ENCODE measurements at places on chromosomes 5 and 9. TPM values are rescaled to one million over a fixed set of nuclear protein-coding genes. Genes with fewer than 3 reads are reported as not detected.

- H3K27ac ChIP-seq: no peak overlapping the region
- H3K36me3 ChIP-seq: no peaks in the 10 kb centered on the region
- H3K4me3 ChIP-seq: no peak overlapping the region
- H3K27me3 ChIP-seq: no peaks in the 10 kb centered on the region
Measured at GRCh38 chr5:96439477-96440184, 6.6 kb upstream of the PCSK1 start.

DNA sequence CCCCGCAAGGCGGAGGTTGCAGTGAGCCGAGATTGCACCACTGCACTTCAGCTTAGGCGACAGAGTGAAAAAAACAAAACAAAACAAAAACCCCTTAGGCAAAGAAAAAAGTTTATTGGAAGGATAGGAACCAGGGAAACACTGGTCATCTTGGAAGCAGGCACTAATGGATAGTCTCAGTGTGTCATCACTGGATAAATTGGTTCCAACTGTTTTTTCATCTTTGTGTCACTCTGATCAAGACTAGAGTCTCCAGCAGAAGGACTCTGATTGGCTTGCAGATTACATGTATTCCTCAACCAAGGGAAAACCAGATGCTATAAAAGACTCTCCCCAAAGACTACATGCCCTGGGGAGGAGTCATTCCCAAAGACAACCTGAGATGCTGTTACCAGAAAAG is 35.0 kb upstream of the HMHB1 start:
- H3K4me1 ChIP-seq: no peaks in the 10 kb centered on the region
- no peak overlapping the region for H3K27ac ChIP-seq
- DNase-seq: no peak
- no peak overlapping the region for H3K4me3 ChIP-seq
- H3K36me3 ChIP-seq: no peaks in the 10 kb centered on the region

- no peaks in the 10 kb centered on the region for H3K27me3 ChIP-seq
- H3K27ac ChIP-seq: no peak overlapping the region
- no peaks in the 10 kb centered on the region for H3K4me1 ChIP-seq
- H3K36me3 ChIP-seq: no peaks in the 10 kb centered on the region
- no peak for DNase-seq
Measured at GRCh38 chr9:114613087-114613486, 2.0 kb downstream of the TMEM268 start.

GRCh38 chr5:126119887-126120442 is 303.2 kb upstream of the GRAMD2B start:
- no peaks in the 10 kb centered on the region for H3K27me3 ChIP-seq
- H3K4me1 ChIP-seq: no peaks in the 10 kb centered on the region
- H3K4me3 ChIP-seq: no peak overlapping the region
- H3K27ac ChIP-seq: no peak overlapping the region
- DNase-seq: no peak

DNA sequence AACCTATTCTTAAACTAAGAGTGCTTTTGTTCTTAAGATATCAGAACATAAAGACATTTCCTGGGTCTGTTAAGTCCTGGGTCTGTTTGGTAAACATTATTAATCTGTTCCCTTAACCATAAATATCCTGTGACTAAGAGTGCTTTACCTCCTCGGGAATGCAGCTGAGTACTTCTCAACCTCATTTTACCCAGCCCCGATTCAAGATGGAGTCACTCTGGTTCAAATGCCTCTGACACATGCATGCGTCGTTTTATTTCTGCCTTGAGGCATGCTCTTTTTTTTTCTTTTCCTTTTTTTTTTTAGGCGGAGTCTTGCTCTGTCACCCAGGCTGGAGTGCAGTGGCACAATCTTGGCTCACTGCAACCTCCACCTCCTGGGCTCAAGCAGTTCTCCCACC is 39.8 kb upstream of the FBXL17 start:
- no peak overlapping the region for H3K4me3 ChIP-seq
- no peak for DNase-seq
- H3K27ac ChIP-seq: no peak overlapping the region
- H3K36me3 ChIP-seq: no peaks in the 10 kb centered on the region
- H3K4me1 ChIP-seq: no peaks in the 10 kb centered on the region

Gene PRLR
- 15.1 TPM for total RNA-seq

GRCh38 chr5:6822068-6822467 is 108.8 kb downstream of the TENT4A start:
- H3K27me3 ChIP-seq: no peaks in the 10 kb centered on the region
- no peaks in the 10 kb centered on the region for H3K4me1 ChIP-seq
- no peak for DNase-seq
- no peak overlapping the region for H3K27ac ChIP-seq

DNA sequence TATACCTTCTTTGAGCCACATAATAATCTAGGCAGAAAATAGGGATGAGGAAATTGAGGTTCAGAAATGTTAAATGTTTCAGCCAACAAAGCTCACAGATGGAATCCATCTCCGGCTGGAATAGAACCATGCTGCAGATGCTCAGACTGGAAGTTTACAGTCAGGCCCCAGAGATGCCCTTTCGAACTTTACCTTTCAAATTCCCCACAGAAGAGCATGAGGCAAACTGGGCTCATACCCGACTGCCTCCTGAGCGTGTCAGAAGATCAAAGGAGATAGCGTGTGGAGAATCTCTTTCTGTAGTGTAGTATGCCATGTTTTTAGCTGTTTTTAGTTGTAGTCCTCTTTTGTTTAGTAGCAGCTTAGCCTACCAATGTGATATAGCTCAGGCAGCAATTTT is 72.0 kb upstream of the DAP start:
- H3K36me3 ChIP-seq: no peaks in the 10 kb centered on the region
- H3K27me3 ChIP-seq: no peaks in the 10 kb centered on the region
- DNase-seq: no peak
- H3K27ac ChIP-seq: no peak overlapping the region

Gene TRIO
- 34.7 TPM for total RNA-seq

DNA sequence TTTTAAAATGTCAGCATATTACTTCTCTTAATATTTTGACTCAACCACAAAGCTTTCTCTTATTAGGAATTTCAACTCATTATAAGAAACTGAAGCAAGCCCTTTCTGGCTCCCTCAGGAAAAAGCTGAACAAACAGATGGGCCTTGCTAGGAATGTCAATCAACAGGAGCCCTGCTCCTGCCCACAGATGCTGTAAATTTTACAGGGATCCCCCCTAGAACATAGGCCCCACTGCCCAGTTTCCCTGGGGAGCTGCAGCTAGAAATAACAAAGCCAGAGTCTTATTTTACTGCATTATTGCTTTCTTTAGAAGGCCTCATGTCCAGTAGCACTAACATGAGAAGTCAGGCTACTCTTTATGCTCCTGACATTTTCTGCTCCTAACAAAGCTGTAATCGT is 103.8 kb downstream of the PCSK1 start:
- no peaks in the 10 kb centered on the region for H3K36me3 ChIP-seq
- no peak overlapping the region for H3K27ac ChIP-seq
- H3K4me1 ChIP-seq: no peaks in the 10 kb centered on the region
- H3K4me3 ChIP-seq: no peak overlapping the region
- H3K27me3 ChIP-seq: no peaks in the 10 kb centered on the region

Gene PPP2R2B
- total RNA-seq: 0.49 TPM

GRCh38 chr5:91343916-91344315 is 39.2 kb downstream of the ARRDC3 start:
- H3K4me3 ChIP-seq: no peak overlapping the region
- H3K4me1 ChIP-seq: no peaks in the 10 kb centered on the region
- no peaks in the 10 kb centered on the region for H3K36me3 ChIP-seq
- no peak for DNase-seq
- H3K27me3 ChIP-seq: no peaks in the 10 kb centered on the region

Gene SMIM32
- not detected for total RNA-seq

- H3K4me3 ChIP-seq: no peak overlapping the region
- no peaks in the 10 kb centered on the region for H3K36me3 ChIP-seq
- no peak for DNase-seq
- no peaks in the 10 kb centered on the region for H3K4me1 ChIP-seq
- H3K27ac ChIP-seq: no peak overlapping the region
- no peaks in the 10 kb centered on the region for H3K27me3 ChIP-seq
Measured at GRCh38 chr5:24923400-24923799, 278.6 kb upstream of the CDH10 start.

DNA sequence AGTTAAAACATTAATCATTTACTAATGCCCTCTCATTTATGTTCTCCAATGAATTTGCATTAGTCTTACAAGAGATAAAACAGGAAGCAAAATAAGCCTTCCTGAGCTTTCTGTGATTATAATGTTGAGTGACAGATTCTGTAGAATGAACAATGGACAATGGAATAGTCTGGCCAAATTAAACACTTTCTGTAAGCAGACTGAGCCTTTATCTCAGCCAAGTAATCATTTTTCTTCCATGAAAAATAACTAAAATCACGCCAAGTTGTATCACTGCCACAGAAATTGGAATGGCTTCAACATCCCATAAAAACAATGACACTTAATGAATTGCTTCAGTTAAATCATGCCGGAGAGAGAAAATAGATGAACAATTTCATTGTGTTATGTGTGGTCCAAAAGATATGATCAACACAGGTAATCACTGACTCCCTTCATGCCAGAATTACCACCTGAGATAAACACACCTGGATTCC is 63.0 kb downstream of the TSSK1B start:
- no peaks in the 10 kb centered on the region for H3K27me3 ChIP-seq
- H3K27ac ChIP-seq: no peak overlapping the region
- H3K4me3 ChIP-seq: no peak overlapping the region
- H3K4me1 ChIP-seq: no peaks in the 10 kb centered on the region

Gene SYNPO
- 48.8 TPM for total RNA-seq

Gene C9orf50
- total RNA-seq: not detected

Gene ORM2
- 5,107 TPM for total RNA-seq

- H3K4me1 ChIP-seq: no peaks in the 10 kb centered on the region
- H3K27ac ChIP-seq: no peak overlapping the region
- no peak for DNase-seq
- no peaks in the 10 kb centered on the region for H3K36me3 ChIP-seq
Measured at GRCh38 chr9:89450213-89450612, 47.7 kb downstream of the SEMA4D start.

GRCh38 chr9:85430659-85431338 is 311.0 kb downstream of the AGTPBP1 start:
- H3K36me3 ChIP-seq: no peaks in the 10 kb centered on the region
- no peak for DNase-seq
- H3K4me1 ChIP-seq: no peaks in the 10 kb centered on the region
- H3K27me3 ChIP-seq: no peaks in the 10 kb centered on the region
- no peak overlapping the region for H3K27ac ChIP-seq

Gene SPINK5
- 0.10 TPM for total RNA-seq

- H3K36me3 ChIP-seq: no peaks in the 10 kb centered on the region
- H3K27ac ChIP-seq: peak overlapping the region; percentile 33
- H3K27me3 ChIP-seq: no peaks in the 10 kb centered on the region
- DNase-seq: no peak
- no peak overlapping the region for H3K4me3 ChIP-seq
Measured at GRCh38 chr5:10332301-10332700, 21.2 kb upstream of the MARCHF6 start.

- no peaks in the 10 kb centered on the region for H3K4me1 ChIP-seq
- no peaks in the 10 kb centered on the region for H3K27me3 ChIP-seq
- no peaks in the 10 kb centered on the region for H3K36me3 ChIP-seq
- no peak overlapping the region for H3K27ac ChIP-seq
- H3K4me3 ChIP-seq: no peak overlapping the region
- no peak for DNase-seq
Measured at GRCh38 chr5:131466171-131466766, 168.8 kb downstream of the RAPGEF6 start.

GRCh38 chr5:87136733-87137132 is 130.9 kb upstream of the RASA1 start:
- H3K4me3 ChIP-seq: no peak overlapping the region
- DNase-seq: no peak
- no peaks in the 10 kb centered on the region for H3K4me1 ChIP-seq
- no peaks in the 10 kb centered on the region for H3K36me3 ChIP-seq
- no peak overlapping the region for H3K27ac ChIP-seq

- DNase-seq: no peak
- peak overlapping the region; percentile 81 for H3K4me3 ChIP-seq
- no peaks in the 10 kb centered on the region for H3K36me3 ChIP-seq
- peaks cover 53% of the 10 kb centered on the region for H3K4me1 ChIP-seq
- H3K27me3 ChIP-seq: no peaks in the 10 kb centered on the region
- peak overlapping the region; percentile 97 for H3K27ac ChIP-seq
Measured at GRCh38 chr5:151021746-151022145, 1.4 kb downstream of the GPX3 start.

Gene CCL27
- not detected for total RNA-seq

DNA sequence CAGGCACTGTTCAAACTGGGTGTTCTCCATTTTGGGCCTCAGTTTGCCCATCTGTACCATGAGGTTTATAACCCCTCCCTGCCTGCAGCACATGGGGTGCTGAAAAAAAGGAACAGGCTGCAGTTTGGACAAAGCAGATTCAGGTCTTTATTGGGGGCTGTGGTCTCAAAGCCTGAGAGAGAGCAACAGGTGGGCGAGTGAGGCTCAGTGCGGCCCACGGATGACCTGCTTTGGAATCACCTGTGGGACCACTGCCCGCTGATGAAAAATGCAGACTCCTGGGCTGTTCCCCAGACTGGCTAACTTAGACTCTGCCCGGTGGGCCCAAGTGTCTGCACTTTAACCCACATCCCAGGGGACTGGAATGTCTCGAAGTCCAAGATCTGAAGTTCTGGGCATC is 11.8 kb upstream of the DAB2IP start:
- no peak overlapping the region for H3K4me3 ChIP-seq
- DNase-seq: no peak
- peaks cover 23% of the 10 kb centered on the region for H3K4me1 ChIP-seq
- no peaks in the 10 kb centered on the region for H3K36me3 ChIP-seq
- H3K27me3 ChIP-seq: no peaks in the 10 kb centered on the region
- no peak overlapping the region for H3K27ac ChIP-seq

DNA sequence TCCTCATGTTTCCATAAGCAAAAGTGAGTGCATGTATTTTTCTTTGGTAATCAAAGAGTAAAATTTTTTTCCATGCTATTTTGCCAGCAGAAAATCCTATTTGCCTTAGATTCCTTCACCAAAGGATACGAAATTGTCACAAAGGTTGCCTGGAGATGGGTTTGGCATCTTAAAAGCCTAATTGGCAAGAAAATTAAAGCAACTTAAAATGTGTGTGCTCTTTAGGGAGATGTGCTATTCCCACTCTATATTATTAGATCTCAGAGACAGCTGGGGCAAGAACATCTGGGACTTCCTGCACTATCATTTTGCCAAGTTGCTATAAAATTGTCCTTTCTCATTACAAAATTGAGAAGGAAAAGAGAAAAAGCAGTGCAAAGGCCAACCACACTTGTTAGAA is 146.1 kb downstream of the PLCXD3 start:
- no peak for DNase-seq
- no peaks in the 10 kb centered on the region for H3K27me3 ChIP-seq
- H3K4me3 ChIP-seq: no peak overlapping the region
- H3K4me1 ChIP-seq: no peaks in the 10 kb centered on the region
- H3K36me3 ChIP-seq: no peaks in the 10 kb centered on the region

Gene FAM240B
- not detected for total RNA-seq

GRCh38 chr9:126675147-126675467 is 61.4 kb downstream of the LMX1B start:
- no peaks in the 10 kb centered on the region for H3K4me1 ChIP-seq
- H3K27ac ChIP-seq: no peak overlapping the region
- H3K27me3 ChIP-seq: peaks cover 10% of the 10 kb centered on the region
- H3K4me3 ChIP-seq: no peak overlapping the region

DNA sequence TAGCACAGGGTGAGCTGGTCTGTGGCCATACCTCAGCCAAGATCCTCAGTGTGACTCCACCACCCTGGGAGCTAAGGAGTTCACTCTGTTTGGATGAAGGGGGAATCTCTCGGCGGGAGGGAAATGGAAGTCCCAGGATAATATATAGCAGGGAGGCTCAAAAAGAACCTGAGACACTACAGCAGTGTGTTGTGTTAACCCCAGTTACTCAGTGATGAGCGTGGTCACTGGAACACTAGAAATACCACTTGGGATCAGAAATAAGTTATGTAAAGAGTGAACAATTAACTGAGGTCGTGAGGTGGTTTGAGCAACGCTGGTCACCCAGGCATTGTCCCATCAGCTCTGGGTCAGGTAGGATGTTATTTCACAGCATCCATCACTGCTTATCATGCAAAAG is 59.3 kb upstream of the ADAMTS16 start:
- H3K36me3 ChIP-seq: no peaks in the 10 kb centered on the region
- no peak for DNase-seq
- no peaks in the 10 kb centered on the region for H3K27me3 ChIP-seq
- H3K4me3 ChIP-seq: no peak overlapping the region
